Mononuclear cell (primary cell): ENCODE measurements at places on chromosomes 16 and 17. TPM values are rescaled to one million over a fixed set of nuclear protein-coding genes. Genes with fewer than 3 reads are reported as not detected.

The CRK gene
- 20.0 TPM for total RNA-seq

The CCL1 gene
- not detected for total RNA-seq

The OR4D1 gene
- 0.42 TPM for total RNA-seq

The CMTM2 gene
- 0.52 TPM for total RNA-seq

The CA4 gene
- total RNA-seq, result not detected

The TSPOAP1 gene
- 22.4 TPM for total RNA-seq
